IMR-90 (cell line): ENCODE measurements at places on chromosomes 2 and 18.

DNA sequence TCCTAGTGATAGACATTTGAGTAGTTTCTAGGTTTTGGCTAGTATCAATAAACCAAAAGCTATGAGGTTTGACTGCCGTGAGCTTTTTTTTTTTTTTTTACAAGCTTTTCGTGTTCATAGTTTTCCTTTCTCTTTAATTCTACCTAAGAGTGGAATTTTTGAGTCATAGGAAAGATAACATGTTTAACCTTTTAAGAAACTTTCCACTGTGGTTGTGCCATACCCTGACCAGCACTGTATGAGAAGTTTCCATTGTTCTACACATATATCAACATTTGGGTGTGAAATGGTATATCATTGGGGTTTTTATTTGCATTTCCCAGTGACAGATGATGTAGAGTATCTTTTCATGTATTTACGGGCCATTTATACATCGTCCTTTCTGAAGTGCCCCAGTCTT lies 31.7 kb downstream of the UBE2F start:
- DNase-seq: peak; percentile 41

- peak; percentile 100 for DNase-seq
Measured at GRCh38 chr18:9827793-9828505, 57.8 kb upstream of the TXNDC2 start.

DNA sequence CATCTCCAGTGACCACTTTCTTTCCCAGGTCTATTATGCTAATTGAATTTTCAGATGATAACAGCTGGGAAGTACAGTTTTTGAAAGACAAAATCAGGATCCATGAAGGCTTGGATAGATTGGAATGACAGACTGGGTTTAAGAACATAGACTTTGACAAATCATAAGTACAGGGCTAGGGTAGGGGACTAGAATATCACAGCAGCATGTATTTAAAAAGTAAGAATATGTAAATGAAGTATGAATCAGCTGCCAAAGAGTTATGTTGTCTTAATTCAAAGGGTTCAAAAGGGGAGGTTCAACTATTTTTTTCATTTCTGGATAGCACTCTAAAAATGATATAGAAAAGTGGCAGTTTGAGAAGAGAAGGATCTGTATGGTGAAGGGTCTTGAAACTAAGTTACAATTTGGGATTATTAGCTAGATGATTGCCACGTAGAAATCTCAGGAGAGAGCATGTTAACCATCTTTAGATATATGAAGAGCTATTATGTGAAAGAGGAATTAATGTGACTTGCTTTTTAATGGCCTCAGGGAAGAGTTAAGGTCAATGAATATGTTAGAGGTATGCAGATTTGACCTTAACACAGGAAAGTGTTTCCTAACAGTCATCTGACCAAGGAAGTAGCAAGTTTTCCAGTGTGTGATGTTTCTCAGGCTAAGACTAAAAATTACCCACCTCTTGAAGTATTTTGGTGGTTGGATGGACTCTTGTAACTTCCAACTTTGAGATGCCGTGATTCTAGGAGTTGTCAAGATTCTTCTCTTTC lies 81.7 kb downstream of the TMEM185B start:
- DNase-seq: no peak

DNA sequence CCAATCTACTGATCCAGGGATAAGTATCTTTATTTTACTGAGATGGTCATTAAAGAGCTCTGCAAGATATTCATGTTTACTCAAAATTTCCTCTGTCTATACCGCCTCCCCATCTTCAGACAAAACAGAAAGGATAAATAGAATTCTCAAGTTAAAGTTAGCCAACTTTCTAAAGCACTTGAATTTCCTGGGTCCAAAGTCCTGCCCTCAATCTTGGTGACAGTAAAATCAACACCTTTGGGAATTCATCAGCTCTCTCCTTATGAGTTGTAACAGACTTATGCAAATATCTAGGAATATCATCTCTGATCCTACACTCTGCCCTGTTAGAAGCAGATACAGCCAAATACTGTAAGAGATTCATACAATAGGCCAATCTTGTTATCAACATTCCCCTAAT lies 122.5 kb upstream of the HAAO start:
- DNase-seq: no peak

GRCh38 chr2:72954376-72955227 lies 37.3 kb downstream of the EMX1 start:
- no peak for DNase-seq

DNA sequence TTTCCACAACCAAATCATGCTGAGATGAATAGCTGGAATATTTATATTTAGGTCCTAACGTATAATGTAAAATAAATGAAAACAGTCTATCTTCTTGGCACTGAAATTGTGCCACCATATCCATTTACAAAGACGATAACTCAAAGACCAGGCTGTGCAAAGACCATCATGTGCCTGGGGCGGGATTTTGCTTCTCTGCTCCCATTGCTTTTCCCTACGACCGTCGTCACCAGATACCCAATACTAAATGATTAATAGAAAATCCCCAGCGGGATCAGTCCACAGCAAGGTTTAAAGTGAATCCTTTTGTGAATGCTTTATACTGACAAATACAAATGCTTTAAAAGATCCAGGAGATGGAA lies 194.3 kb upstream of the ARL4C start:
- DNase-seq: no peak

DNA sequence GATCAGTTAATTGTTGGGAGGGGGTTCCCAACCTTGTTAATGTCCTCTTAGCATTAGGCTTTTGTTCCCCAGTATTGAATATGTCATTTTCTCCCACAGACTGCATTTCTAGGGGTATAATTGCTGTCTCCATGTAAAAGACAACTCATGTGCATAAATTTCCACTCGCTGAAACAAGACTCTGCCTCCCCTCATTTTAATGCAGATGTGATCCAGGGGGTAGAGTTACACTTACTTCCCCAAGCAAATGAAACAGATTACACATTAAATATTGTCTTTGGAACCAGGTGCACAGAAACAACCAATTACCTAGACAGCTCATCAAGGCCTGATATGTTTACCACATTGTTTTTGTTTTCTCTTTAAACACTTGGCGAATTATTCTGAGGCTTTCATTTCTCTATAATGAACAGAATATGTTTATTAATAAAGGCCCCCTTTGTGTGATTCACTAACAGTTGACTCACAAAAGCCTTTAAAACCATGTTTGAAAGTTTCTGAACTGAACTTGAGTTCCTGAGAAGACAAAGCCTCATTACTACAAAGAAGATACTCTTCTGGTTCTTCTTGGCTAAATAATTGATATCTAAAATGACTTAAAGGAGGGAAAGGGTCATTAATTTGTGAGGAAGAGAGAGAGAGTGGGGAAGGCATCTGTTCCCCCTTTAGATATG lies 15.0 kb upstream of the ACVR1 start:
- DNase-seq: no peak

- DNase-seq: peak; percentile 72
Measured at GRCh38 chr2:237271698-237272652, 142.0 kb downstream of the COL6A3 start.

DNA sequence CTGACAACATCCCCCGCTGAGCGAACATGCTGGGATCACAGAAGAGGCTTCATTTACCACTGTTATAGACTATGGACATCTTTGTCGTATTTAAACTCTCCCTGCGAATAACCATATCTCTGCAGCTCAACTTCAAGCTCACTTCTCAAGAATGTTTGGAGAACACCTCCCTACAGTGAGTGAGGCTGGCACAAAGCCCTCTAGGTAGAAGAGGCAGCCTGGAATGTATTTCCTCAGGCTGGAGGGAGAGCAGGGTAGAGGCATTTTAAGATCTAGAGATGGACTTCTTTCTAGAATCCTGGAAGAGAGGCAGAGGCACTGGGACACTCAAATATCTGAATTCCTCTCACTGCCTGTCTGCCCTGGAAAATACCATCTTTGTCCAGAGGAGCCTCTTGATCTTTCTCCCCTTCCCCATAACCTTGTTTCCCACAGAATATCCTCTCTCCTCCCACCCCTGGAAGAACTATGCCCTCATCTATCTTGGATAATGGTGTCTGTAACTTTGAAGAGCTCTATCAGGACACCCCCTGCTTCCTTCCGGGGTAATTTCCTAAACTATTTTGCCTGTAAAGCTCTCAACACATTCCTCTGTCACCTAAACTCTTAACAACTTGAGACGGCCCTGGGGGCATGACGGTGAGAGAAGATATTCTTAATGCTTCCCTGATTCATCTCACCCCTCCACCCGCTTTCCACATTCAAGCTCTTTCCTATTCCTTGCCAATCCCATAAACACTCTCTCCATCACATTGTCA lies 2.4 kb upstream of the ANTXR1 start:
- no peak for DNase-seq

DNA sequence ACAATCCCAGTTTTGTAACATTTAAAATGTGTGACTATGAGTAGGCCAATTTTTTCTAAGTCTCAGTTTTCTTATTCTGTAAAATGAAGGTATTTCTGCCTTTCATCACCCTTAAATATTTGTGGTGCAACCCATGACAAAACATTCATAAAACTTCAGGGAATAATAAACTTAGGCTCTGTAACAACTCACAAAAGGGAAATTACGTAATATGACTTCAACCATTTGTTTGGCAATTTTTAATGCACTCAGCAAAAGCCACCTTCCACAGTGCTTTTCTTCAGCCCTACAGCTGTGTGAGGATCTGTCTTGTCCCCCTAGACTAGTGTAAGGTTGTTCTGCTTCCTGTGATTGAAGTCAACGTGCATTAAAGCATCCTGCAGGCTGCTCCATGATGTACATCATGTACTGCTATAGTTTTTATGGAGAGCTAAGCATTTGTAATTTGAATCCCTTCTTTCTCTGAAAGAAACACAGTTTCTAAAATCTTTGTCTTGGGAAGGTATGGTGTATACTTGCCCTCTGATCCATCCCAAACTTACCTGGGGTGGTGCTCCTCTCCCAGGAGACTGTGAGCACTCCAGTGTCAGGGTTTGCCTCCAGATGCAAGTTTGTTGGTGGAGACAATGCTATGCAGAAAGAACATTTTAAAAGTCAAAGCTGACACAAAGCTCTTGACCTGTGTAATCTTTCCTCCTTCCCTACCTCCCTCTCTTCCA lies 39.1 kb downstream of the FN1 start:
- peak; percentile 82 for DNase-seq

- no peak for DNase-seq
Measured at GRCh38 chr2:172234716-172235691, 132.3 kb upstream of the DLX2 start.

GRCh38 chr2:113178891-113179290 lies 5.1 kb downstream of the PSD4 start:
- DNase-seq: no peak

DNA sequence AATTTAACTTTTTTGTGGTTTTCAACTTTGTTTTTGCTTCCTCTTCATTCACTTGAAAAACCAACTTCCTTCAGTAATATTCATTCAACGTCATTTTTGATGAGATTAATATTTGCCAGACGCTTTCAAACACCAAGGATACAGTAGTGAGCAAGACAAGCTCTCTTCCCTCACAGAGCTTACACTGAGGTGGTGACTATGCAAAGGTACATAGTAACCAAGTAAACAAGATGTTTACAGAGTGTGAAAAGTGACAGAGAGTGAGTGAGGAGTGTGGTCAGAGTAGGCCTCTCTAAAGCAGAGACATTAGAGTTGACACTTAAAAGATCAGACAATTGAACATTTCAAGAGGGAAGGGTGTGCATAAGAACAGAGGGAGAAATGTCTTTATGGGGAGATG lies 155.5 kb downstream of the TMEM247 start:
- no peak for DNase-seq
